ENCODE measurements at places on chromosomes 11 and 22. TPM values are rescaled to one million over a fixed set of nuclear protein-coding genes. Genes with fewer than 3 reads are reported as not detected.

- peaks cover 7% of the 10 kb centered on the region for H3K36me3 ChIP-seq
- no peaks in the 10 kb centered on the region for H3K27me3 ChIP-seq
- H3K27ac ChIP-seq = peak overlapping the region; percentile 42
- H3K4me1 ChIP-seq = peaks cover 12% of the 10 kb centered on the region
- no peak for DNase-seq
Observed at GRCh38 chr11:113773092-113773415, 438 bp downstream of the ZW10 start.

GRCh38 chr11:117461396-117462182 is 133.9 kb downstream of the CEP164 start:
- no peak for DNase-seq
- H3K4me1 ChIP-seq = no peaks in the 10 kb centered on the region
- H3K36me3 ChIP-seq = no peaks in the 10 kb centered on the region
- H3K4me3 ChIP-seq = no peak overlapping the region

- H3K4me1 ChIP-seq = peaks cover 6% of the 10 kb centered on the region
- no peaks in the 10 kb centered on the region for H3K27me3 ChIP-seq
- H3K27ac ChIP-seq = no peak overlapping the region
Observed at GRCh38 chr11:126444072-126444471, 88.6 kb downstream of the ST3GAL4 start.

DNA sequence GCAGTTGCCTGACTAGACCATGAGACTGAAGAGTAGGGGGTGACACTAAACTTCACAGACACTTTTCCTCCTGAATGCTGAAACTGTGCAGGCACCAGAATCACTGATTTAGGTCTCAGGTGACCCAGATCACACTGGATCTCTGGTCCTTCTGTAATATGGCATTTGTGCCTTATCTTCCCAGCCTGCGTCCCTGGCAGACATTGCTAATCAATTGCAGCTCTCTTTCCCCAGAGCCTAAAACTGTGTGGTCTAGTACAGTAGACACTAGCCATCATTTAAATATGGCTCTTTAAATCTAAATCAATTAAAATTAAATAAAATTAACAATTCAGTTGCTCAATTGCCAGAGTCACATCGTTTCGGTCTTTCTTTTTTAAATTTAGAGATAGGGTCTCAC is 17.8 kb upstream of the MYEOV start:
- DNase-seq = no peak
- no peak overlapping the region for H3K27ac ChIP-seq
- no peaks in the 10 kb centered on the region for H3K4me1 ChIP-seq
- H3K4me3 ChIP-seq = no peak overlapping the region

DNA sequence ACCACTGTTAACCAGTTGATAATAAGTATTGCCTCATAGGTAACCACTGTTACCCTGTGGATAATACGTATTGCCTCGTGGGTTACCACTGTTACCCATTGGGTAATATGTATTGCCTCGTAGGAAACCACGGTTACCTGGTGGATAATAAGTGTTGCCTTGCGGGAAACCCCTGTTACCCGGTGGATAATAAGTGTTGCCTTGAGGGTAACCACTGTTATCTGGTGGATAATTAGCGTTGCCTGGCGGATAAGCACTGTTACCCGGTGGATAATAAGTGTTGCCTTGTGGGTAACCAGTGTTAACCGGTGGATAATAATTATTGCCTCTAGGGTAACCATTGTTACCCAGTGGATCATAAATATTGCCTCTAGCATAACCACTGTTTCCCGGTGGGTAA is 27.3 kb upstream of the NXPE4 start:
- H3K4me3 ChIP-seq = no peak overlapping the region
- no peaks in the 10 kb centered on the region for H3K27me3 ChIP-seq
- H3K27ac ChIP-seq = no peak overlapping the region
- no peak for DNase-seq
- no peaks in the 10 kb centered on the region for H3K4me1 ChIP-seq

DNA sequence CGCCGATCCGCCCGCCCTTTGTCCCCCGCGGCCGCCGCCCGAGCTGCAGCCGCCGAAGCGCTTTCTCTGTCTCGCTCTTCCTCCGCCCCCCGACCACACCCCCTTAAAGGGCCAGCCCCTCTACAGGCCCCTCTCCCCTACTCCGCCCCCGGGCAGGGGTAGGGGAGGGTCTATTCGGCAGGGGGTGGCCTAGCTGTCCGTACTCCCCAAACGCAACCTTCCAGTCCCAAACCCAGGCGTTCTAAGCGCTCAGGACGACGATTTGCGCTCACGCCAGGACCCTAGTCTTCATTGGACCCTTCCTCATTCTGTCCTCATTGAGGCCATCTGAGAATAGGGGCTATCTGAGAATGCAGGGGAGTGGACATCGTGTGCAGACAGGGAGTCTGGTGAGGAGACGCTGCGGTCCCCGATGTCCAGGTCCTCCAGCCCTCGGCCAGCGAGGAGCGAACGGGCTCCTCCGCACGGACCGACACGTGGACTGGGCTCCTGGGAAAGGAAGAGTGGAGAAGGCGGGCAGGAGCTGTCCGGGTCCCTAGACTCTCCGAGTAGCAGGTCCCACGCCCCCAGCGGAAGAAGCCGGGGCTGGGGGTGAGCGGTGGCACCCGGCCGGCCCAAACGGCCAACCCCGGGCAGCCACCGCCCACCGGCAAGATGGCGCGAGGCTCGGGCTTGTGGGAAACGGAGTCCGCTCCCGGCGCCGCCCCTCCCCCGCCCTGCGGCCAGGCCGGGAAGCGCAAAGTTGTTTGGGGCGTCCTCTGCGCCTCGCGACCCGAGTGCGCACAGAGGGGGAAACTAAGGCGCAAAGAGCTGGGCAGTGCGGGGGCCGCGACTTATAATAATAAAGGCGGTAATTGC is at the start of gene PPP1R14B:
Gene PPP1R14B, minus strand, starts transcription at position 73 of the 858 bp plus-strand sequence. CDS start 270 bp downstream, outside the sequence.
- DNase-seq = peak; percentile 74
- peak within 1 kb of the TSS; percentile 57 for H3K27ac ChIP-seq
- H3K36me3 ChIP-seq = peaks cover 10% of the 10 kb centered on the region
- H3K27me3 ChIP-seq = no peaks in the 10 kb centered on the region
- peaks cover 61% of the 10 kb centered on the region for H3K4me1 ChIP-seq

GRCh38 chr11:46290598-46291309 is 13.3 kb downstream of the CREB3L1 start:
- no peak for DNase-seq
- H3K27me3 ChIP-seq = peaks cover under 1% of the 10 kb centered on the region
- H3K4me3 ChIP-seq = no peak overlapping the region
- H3K36me3 ChIP-seq = no peaks in the 10 kb centered on the region

DNA sequence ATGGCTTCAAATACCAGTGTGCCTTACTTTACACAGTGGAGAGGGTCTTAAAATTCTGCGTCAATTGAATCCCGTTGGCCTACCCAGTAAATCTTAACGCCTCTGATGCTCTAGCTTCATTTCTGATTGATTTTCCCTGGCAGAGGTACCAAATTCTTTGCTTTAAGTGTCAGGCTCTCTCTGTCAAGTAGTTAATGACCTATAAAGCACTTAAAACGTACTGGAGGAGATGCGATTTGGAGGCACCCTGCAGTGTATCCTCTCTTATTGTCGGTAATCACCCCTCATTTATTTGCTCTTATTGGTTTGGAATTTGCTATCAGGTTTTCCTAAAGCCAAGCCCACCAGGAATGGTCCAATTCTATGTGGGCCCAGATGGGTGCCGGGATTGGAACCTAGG is 59.2 kb downstream of the NFAM1 start:
- DNase-seq = no peak
- H3K4me1 ChIP-seq = peaks cover 21% of the 10 kb centered on the region
- H3K27ac ChIP-seq = no peak overlapping the region
- no peaks in the 10 kb centered on the region for H3K36me3 ChIP-seq
- no peak overlapping the region for H3K4me3 ChIP-seq
- peaks cover 7% of the 10 kb centered on the region for H3K27me3 ChIP-seq

DNA sequence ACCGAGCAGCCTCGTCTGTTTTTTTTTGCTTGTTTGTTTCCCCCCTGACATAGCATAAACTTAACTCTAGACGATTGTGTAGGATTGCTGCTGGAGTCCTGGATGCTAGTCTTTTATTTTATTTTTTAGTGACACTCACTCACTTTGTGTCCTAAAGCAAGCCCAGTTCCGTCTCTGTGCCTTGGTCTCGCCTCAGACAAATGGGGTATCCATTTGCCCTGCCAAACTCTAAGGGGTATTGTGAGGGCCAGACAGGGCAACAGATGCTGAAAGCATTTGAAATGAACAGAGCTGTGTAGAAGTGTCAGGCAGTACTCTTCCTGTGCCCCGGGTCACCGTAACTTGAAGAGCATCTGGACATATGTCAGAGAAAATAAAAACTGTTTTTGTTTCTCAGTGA is 34.8 kb upstream of the DKK3 start:
- no peak overlapping the region for H3K4me3 ChIP-seq
- peaks cover 8% of the 10 kb centered on the region for H3K4me1 ChIP-seq
- H3K27me3 ChIP-seq = no peaks in the 10 kb centered on the region
- no peak for DNase-seq
- no peaks in the 10 kb centered on the region for H3K36me3 ChIP-seq
- no peak overlapping the region for H3K27ac ChIP-seq

DNA sequence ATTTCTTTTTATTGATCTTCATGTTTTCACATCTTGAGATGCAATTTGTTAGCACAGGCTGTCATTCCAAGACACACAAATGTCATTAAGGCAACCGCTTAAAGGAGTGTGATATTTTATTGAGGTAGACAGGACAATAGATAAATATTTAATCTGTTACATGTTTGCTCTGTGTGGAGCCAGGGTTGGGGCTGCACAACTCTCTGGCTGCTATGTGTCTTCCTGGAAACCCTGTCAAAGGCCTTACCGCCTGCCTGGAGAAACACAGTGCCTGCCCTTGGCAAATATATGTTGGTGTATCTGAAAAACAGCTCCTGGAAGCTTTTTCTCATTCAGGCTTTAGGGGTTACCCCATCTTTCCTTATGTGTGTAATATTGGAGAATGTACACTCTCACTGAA is 139.7 kb upstream of the TEAD1 start:
- H3K36me3 ChIP-seq = no peaks in the 10 kb centered on the region
- H3K4me1 ChIP-seq = no peaks in the 10 kb centered on the region
- H3K4me3 ChIP-seq = no peak overlapping the region
- DNase-seq = no peak

DNA sequence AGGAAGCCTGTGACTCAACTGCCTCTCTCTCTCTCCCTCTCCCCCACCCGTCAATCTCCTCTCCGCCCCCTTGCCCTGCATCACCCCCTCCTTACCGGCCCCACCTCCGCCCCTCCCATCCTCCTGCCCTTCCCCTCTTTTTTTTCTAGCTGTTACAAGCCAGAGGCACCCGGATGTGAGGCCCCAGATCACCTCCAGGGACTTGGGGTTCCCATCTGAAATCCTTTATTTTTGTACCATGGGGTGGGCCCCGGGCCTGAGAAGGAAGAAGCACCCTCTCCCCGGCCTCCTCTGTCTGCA is 10.8 kb downstream of the KCTD17 start:
- no peaks in the 10 kb centered on the region for H3K27me3 ChIP-seq
- H3K4me3 ChIP-seq = no peak overlapping the region
- no peak overlapping the region for H3K27ac ChIP-seq
- H3K36me3 ChIP-seq = peaks cover 19% of the 10 kb centered on the region
- H3K4me1 ChIP-seq = peaks cover 21% of the 10 kb centered on the region
- DNase-seq = no peak

DNA sequence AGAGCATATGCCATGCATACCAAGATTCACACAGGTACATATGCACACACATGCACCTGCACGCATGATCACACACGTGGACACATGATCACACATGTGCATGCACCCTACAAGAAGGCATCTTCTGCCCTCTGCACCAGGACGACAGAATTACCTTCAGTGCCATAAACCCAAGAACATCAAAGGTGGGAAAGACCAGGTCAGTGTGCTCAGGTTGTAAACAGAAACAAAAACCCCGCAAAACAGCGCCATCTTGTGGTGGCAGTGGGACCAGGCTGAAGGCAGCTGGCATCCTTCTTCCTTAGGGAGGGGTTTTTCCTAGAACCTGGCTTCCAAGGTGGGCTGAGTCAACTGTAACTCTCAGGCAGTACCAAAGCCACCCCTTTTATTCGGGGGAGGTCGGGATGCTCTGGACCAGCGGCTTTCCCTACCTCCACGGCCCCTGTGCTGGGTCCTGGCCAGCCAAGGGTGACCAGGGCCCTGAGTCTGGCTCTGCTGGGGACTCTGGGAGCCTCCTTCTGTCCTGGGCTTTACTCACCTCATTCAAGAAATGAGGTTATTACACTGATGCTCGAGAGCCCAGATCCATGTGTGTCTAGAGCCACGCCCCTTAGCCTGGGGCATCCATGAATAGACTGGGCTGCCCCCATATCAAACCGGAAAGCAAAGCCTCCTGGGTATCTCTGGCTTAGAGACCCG is 69.4 kb upstream of the FGF3 start:
- H3K4me3 ChIP-seq = no peak overlapping the region
- H3K27ac ChIP-seq = no peak overlapping the region
- peak; percentile 76 for DNase-seq
- H3K4me1 ChIP-seq = peaks cover 5% of the 10 kb centered on the region
- H3K36me3 ChIP-seq = no peaks in the 10 kb centered on the region

DNA sequence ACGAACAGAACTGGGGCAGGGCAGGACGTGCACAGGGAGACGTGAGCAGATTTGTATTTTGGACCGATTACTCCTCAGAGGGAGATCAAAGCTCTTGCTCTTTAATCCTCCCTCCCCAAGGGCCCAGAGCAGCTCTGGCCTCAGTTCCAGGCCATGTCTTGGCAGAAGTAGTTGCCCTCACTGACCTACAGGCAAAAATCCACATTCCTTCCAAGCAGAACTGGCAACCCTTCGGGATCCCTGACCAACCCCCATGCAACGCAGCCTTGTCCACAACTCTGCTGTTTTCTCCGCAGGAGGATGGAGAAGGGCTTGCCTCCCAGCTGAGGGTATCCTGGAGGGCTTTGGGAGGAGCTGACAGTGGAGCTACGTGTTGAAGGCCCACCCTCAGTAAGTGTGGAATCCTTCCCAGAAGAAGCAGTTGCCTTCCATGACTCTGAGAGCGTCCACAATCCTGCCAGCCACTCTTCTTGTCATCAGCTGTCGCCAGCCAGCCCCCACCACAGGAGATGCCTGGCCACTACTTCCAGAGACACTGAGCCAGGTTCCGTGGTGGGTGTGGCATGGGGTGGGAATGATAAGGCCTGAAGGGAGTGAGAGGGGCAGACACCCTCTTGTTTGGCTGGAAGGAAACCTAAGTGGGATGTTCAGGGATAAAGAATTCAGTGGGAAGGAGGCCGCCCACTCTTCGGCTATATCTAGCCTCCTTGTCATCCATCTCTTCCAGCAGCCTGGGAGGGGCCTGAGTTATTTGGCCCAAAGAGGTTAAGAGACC is 68.1 kb downstream of the PDE2A start:
- peaks cover 3% of the 10 kb centered on the region for H3K4me1 ChIP-seq
- H3K4me3 ChIP-seq = no peak overlapping the region
- no peaks in the 10 kb centered on the region for H3K36me3 ChIP-seq

GRCh38 chr22:24681236-24681635 is 78.2 kb downstream of the GGT1 start:
- peaks cover 8% of the 10 kb centered on the region for H3K27me3 ChIP-seq
- H3K4me1 ChIP-seq = no peaks in the 10 kb centered on the region
- no peak overlapping the region for H3K27ac ChIP-seq
- no peaks in the 10 kb centered on the region for H3K36me3 ChIP-seq
- no peak overlapping the region for H3K4me3 ChIP-seq

GRCh38 chr11:71379701-71380100 is 68.5 kb downstream of the DHCR7 start:
- H3K4me3 ChIP-seq = no peak overlapping the region
- no peak for DNase-seq
- H3K36me3 ChIP-seq = no peaks in the 10 kb centered on the region
- H3K27me3 ChIP-seq = no peaks in the 10 kb centered on the region

The RHOD gene
- total RNA-seq = not detected

The CRYBB3 gene
- total RNA-seq = not detected

The PVALB gene
- not detected for total RNA-seq

The VWA5A gene
- total RNA-seq = 5.6 TPM

The SMTNL1 gene
- total RNA-seq = not detected

The GGTLC2 gene
- total RNA-seq = not detected

The C11orf86 gene
- total RNA-seq = not detected

The MISFA gene
- total RNA-seq = not detected

The DEUP1 gene
- total RNA-seq = not detected
